ENCODE measurements at places on chromosomes 1 and 21.

GRCh38 chr1:181208083-181208482, 119.6 kb downstream of the IER5 start:
- DNase-seq, result no peak

- DNase-seq, result no peak
Observed at GRCh38 chr1:239647045-239647444, 260.7 kb downstream of the CHRM3 start.

- no peak for DNase-seq
Observed at GRCh38 chr1:36517011-36517771, 34.5 kb upstream of the CSF3R start.

- peak; percentile 70 for DNase-seq
Observed at GRCh38 chr1:154546264-154547063, 12.0 kb downstream of the UBE2Q1 start.

DNA sequence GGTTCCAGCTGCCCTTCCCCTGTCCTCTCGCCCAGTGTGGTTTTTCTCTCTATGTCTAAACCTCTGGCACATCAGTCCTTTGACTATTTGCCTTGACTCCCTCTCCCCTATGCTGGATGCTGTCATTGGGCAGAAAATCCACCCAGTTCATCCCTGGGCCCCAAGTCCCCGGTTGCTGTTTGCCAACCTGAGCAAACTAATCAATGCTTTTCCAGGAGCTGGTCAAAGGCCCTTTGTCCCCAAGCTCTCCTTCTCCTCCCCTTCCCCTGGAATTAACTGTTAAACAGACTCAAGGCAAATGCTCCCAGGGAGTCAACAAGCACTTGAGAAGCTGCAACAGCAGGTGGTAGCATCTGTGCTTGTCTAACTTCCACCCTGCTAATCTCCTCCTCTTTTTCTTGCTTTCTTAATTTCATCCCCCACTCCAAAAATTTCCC, 102.7 kb downstream of the LMX1A start:
- no peak for DNase-seq

DNA sequence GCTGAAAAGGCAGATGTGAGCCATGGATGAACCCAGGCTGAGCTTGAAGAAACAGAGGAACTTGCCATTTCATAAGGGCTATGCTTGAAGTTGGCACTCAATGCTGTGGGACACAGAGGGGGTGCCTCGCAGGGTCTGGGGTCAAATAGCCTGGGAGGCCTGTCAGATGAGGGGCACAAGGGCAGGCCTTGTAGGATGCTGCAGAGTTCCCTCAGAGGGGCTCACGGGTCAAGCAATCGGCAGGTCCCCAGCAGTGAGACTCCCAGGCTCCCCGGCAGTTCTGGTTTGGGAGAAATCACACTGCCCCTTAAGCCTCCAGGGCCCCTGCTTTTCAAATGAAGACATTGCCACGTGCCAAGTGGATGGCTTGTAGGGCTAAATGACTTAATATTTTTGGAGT, 116.7 kb upstream of the GRIK3 start:
- no peak for DNase-seq

DNA sequence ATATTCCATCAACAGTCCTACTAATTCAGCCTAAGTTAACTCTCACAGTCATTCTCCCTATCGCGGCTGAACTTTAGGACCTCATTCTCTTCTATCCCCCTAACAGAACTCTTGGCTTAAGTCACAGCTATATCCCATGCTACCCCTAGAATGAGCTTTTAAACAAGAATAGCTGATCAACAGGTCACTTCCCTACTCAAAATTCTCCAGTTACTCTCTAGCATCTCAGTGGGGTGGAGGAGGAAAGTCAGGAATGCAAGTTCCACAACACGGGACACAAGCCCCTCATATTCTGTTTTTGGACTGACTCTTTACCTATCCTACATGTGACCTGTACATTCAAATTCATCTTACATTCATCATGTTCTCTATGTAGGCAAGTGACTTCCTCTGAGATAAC, 21.0 kb downstream of the MRPL39 start:
- DNase-seq, result no peak

GRCh38 chr1:18066576-18066975, 41.0 kb upstream of the IGSF21 start:
- no peak for DNase-seq
